Brain pericyte (primary cell): ENCODE measurements at places on chromosomes 3 and 15.

DNA sequence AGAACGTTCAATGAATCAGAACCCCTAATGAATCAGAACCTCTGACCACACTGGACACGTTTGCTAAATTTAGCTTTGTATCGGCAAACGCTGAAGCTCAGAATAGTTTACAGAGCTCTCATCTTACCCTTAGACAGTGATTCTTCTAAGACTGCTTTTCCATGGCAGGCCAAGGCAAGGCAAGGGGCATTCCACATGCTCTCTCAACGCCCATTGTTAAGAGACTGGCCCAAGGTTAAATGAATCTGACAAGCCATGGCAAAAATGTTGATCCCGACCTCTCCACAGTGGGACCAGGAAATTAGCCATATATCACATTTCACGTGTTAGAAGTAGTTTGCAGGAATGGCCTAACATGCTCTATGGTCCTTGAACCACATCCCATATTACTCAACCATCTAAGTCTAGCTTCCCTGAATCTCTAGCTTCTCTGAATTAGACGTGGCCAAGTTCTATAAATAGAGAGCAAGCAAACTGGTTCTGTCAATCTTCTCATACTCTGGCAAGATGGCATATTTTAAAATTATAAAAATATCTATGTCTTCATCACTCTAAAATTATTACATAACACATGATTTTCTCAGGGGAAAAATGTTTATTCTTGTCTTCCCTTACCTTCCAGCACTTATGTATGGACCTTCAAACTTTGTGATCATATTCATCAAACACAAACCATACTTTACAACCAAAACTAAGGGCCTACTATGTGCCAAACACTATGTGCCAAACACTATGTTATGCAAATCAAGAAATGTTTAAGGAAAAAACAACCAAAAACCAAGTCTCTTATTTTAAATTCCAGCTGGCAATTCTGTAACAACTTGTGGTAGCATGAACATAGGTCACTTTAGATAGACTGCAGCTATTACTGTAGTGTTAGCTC lies 54.3 kb downstream of the AAGAB start:
- no peak for DNase-seq

- no peak for DNase-seq
Observed at GRCh38 chr3:120684896-120685295, 2.9 kb upstream of the HGD start.

- no peak for DNase-seq
Observed at GRCh38 chr15:96187341-96188305, 142.9 kb upstream of the NR2F2 start.

GRCh38 chr3:105401691-105402149 lies 35.0 kb downstream of the ALCAM start:
- no peak for DNase-seq

DNA sequence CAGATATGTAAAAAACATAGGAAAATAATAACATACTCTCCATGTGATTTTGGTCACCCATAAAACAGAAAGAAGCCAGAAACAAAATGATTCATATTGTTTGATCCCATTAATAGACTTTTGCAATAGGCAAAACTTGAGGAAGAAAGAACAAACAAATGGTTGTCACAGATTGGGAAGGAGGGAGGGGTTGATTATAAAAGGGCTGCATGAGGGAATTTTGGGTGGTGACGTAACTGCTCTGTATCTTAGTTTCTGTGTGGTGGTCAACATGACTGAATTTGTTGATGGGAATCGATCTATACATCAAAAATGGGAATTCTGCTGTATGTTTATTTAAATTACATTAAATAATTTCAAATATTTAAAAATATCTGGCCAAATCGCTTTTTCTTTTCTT lies 86.3 kb downstream of the P3H2 start:
- DNase-seq: no peak

GRCh38 chr3:126546549-126547239 lies 12.0 kb downstream of the C3orf22 start:
- DNase-seq: no peak

GRCh38 chr15:74458473-74458872 lies 2.5 kb downstream of the UBL7 start:
- no peak for DNase-seq

DNA sequence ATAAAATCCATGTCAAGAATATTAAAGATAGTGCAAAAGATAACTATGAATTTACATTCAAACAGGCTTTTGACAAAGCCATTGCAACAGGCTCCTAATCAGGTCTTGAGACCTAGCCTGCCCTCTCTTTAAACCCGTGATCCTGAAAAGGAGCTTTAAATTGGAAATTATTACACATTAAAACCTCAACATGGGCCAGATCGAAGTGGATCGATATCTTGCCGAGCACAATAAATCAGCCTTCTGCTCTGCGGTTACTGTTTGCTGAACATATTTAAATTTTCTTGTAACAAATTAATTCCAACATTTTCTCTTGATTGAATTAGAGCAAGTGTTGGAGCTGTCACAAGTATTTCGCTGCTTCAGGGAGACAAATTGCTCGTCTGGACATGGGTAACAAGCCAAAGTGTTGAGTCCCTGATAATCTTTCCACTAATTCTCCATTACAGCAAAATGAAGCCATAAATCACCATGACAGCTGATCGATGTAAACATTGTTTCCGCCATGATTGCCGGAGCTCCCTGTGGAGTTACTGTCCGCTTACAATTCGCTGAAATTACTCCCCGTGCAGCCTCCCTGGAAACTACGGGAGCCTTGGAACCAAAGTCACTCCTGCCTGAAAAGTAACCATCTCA lies 47.6 kb downstream of the SHOX2 start:
- DNase-seq: no peak

GRCh38 chr3:125194061-125194848 lies 18.3 kb downstream of the SLC12A8 start:
- no peak for DNase-seq

GRCh38 chr3:39279745-39280517 lies at the start of gene CX3CR1:
TSS of gene CX3CR1 (minus strand) at chr3:39280036. CDS start at chr3:39266509, 13,527 bp downstream.
- no peak for DNase-seq

GRCh38 chr3:141909408-141909807 lies 33.0 kb downstream of the ATP1B3 start:
- no peak for DNase-seq

DNA sequence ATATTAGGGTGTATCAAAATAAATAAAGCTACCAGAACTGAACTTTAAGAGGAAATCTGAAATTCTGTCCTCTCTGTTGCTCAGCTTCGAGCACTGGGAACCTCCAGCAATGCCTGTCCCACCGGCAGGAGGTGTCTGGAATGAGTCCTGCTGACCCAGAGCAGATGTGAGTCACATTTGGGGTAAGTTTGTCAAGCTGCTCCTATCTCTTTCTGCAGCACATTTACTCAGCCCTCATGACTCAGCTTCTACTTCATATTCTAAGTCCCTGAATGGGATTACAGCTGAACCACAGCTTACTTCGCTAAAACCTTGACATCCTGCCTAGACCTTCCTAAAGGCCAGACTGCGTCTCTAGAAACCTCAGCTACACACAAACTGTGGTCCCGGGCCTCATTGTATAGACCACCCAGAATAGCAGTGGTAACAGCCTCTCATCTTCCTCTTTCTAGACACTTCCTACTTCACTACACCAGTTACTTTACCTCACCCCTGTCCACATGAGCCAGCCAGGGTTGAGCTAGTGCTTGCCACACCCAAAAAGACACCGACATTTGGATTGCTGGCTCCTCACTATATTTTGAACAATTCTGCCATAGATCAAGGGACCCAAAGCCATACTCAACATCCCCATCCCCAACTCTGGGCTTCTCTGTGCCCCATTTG lies 109.6 kb upstream of the TMCO5A start:
- DNase-seq: peak; percentile 13

DNA sequence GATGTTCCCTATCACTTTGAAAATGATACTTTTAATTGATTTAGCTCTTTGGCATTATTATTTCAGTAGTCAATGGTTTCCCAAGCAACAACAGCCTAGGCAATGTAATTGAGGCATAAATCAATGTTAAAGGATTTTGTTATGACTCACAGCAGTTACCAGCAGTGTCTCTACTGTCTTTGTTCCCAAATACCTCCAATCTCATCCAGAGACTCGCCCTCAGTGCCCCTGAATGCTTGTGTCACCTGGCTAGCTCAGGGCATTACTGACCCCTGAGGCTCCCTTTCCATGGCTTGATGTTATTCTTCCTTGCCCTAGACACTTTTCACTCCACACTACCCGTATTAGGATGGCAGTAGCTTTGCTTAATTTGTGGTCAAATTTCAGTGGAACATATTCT lies 227.2 kb downstream of the SQOR start:
- DNase-seq: no peak

- no peak for DNase-seq
Observed at GRCh38 chr3:19392150-19392549, 243.8 kb downstream of the KCNH8 start.

DNA sequence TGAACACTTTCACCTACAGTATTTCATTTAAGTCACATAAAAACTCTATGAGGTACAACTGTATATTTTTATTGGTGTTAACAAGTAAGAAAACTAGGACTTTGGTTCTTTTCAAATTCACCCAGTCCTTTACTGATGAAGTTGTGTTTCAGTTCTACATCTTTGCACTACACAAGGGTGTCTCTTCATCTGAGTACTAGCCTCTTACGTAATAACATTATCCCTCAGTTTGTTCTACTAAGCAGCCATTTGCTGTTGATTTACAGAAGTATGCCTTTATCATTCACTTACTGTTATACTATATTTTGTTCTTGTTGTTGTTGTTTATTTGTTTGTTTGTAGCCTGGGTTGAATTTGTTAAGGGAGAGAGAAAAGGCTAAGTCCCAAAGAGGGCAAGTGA lies 311.9 kb downstream of the PLOD2 start:
- no peak for DNase-seq

DNA sequence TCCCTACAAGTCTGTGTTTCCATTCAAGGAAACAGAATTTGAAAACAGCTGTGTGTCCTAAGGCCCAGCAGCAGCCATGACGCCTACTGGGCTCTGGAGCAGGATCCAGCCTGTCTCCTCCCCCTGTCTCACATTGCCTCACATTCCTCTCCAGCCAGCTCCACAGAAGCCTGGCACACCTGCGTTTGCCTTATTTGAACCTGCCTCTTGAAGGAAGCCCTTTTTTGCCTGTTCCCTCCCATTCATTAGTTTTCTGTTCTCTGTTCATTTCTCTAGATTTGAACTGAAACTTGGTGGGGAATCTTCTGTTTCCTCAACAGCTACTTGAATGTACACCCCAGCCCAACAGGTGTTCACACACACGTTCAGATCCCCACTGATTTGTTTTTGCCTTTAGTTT lies 890.5 kb downstream of the TUSC7 start:
- no peak for DNase-seq

- no peak for DNase-seq
Observed at GRCh38 chr3:40128166-40128565, 181.3 kb upstream of the EIF1B start.

DNA sequence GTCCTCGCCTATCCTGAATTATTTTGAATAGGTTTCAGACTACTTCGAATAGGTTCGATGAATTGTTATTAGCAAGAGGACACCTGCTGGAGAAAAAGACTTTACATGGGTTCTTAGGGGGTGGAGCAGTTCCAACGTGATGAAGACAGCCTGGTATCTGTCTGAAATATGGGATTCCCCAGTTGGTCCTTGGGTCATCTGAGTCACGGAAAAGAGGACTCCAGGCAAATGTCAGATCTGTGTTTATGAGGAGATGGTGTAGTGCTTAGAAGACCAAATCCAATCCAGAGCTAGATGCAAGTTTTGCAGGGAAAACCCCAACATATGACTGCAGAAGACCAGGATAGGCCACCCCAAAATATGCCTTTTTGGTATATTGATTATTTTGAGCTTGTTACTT lies 98.9 kb upstream of the IGSF10 start:
- DNase-seq: no peak

DNA sequence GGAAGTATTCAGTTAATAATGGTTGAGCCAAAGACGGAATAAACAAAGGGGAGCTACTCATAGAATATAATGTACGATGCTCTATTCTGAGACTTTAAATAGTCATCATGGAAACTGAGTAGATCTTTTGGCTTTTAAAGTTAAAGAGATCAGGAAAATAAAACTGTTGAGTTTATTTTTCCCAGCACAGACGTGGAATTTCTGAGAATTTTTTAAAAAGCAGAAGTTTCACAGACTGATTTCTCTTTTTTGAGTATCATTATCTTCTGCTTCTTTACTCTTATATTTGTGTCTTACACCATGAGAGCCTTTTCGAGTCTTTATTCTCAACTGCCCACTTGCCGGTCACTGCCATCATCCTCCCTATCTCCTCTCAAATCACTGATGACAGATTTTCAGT lies 13.2 kb downstream of the P2RY14 start:
- DNase-seq: no peak

GRCh38 chr3:138451595-138452162 lies 17.3 kb downstream of the ESYT3 start:
- no peak for DNase-seq

GRCh38 chr3:148659512-148659911 lies 38.2 kb upstream of the AGTR1 start:
- no peak for DNase-seq

DNA sequence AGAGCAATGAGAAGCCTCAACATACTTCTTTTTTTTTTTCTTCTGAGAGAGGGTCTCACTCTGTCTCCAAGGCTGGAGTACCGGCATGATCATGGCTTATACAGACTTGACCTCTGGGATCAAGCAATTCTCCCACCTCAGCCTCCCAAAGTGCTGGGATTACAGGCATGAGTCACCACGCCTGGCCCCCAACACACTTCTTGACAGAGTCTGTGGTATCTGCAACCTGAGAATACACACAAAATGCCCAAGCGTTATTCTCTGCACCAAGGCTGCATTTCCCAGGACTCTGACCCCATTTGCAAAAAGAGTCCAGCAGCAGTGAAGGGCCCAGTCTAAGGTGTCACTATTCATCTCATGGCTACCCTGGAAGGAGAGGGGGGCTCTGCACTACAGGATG lies 42.7 kb upstream of the BLM start:
- DNase-seq: no peak

DNA sequence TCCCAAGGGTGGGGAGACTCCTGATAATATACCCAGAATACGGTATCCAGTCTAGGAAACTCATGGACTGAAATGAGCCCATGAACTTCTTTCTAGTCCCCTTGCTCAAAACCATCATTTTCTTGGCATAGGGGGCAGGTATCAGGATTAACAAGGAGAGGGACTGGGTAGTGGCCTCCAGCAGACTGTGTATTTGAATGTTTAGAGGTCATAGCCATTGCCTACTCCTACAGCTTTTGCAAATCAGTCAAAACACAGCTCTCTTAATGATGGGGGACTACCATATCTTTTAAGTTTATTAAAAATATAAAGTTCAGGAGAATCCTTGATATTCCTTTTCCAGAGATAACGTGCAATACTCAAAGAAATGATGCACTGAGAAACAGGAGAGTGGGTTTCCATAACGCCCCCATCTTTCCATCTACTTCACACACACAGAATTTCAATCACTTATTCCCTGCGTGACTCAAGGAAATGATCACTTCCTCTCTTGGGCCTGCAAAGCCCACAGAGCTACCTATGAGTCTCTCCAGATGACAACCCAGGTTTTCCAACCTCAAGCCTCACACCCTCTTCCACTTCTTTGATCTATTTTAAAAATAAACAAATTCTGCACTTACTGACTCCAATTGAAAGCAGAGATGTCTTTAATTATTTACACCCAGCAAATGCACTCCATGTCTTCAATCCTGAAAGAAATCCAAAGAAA lies 584.0 kb upstream of the LMCD1 start:
- DNase-seq: no peak
